ENCODE measurements at places on chromosomes 5 and 9.

- no peak for DNase-seq
Observed at GRCh38 chr9:71626395-71626794, 141.9 kb downstream of the CEMIP2 start.

DNA sequence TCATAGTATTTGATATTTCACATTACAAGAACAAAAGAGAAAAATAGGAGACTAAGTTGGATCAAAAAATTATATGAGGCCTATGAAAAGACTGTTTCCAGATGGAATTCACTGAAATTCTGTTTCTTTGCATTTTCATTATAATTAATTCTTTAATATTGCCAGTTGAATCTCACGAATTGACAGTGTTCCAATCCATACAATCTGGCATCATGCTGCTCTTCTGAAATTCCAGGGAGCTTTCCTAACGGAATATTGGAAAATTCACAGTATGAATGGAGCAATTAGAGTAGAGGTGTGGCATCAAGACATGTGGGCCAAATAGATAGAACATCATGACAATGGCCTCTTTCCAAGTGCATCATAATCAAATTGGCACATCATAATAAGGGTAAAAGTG, 1178.9 kb upstream of the WWC1 start:
- DNase-seq, result no peak

GRCh38 chr9:95516734-95517558, at the start of gene PTCH1:
TSS of gene PTCH1 (minus strand) at chr9:95516971.
- DNase-seq, result peak; percentile 37

DNA sequence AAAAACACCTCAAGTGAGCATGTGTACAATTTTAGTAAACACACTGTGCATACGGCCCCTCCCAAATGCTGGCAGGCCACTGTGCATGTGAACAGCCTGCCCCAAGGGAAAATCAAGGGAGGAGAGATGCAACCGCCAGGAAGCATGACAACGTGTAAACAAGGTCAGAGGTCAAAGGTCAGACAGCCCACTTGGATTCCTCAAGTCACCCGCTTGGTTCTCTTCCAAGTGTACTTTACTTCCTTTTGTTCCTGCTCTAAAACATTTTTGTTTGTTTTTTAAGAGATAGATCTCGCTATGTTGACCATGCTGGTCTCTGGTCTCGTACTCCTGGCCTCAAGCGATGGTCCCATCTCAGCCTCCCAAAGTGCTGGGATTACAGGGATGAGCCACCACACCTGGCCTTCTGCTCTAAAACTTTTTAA, 126.7 kb upstream of the SHB start:
- DNase-seq, result no peak

DNA sequence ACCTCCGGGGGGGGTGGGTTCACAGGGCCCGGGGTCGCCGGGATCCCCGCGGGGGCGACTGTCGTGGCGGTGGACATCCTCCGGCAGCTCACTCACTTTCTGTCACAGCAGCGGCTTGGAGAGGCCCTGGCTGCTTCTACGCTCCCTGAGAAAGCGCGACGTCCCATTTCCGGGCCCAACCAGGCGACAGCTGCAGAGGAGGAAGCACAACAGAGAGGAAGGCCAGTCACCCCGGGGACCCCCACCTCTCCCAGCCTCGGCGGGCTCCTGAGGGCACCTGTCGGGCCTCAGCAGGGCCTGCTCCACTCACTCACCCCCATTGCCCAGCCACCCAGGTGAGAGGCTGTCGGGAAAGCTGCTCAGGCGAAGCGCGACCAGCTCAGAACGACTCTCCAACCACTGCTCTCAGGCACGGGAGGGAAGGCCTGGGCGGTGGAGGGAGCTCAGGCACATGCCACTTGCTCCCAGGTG, 14.4 kb downstream of the BRD3 start:
- DNase-seq, result no peak
